HCEC 1CT (cell line): ENCODE measurements at places on chromosomes 5 and 9.

GRCh38 chr9:7509576-7510145, 289.9 kb downstream of the DMAC1 start:
- no peak for DNase-seq

DNA sequence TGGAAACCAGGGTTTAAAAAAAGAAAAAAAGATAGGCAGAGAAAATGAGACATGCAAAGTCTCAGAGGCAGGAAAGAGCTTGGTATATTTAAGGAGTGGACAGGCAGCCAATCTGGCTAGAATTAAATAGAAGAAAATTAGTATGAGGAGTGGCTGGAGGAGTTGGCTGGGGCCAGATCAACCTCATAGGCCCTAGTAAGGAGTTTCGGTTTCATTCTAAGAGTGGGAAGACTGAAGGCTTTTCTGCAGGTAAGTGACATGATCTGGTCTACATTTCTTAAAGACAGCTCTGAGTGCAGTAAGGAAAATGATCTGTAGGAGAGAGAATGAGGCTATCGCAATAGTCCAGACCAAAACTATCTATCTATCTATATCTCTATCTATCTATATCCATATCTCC, 27.5 kb downstream of the ADRB2 start:
- DNase-seq = no peak

DNA sequence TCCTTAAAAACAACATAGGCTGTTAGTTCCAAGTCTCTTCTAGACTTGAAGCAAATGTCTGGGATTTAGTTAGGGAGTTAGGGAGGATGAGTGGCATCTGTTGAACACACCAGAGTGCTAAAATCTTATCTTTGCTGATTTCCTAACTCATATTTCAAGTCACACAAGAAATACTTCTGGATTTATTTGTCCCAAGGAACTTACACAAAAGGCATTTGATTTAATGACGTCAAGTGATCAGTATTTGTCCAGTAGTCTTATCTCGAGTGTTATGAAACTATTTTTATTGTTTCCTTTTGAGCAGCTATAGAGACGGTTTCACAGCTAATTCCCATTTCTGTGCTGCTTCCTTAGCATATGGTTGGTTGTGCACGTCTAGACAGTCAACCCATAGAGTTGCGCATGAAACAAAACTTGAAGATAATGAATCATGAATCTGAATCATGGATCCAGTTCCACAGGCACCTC, 140.5 kb upstream of the TUT7 start:
- DNase-seq = peak; percentile 50

GRCh38 chr5:173294673-173295320, 33.4 kb downstream of the STC2 start:
- no peak for DNase-seq

- DNase-seq = peak; percentile 20
Observed at GRCh38 chr5:102312586-102313370, 16.7 kb upstream of the SLCO4C1 start.

DNA sequence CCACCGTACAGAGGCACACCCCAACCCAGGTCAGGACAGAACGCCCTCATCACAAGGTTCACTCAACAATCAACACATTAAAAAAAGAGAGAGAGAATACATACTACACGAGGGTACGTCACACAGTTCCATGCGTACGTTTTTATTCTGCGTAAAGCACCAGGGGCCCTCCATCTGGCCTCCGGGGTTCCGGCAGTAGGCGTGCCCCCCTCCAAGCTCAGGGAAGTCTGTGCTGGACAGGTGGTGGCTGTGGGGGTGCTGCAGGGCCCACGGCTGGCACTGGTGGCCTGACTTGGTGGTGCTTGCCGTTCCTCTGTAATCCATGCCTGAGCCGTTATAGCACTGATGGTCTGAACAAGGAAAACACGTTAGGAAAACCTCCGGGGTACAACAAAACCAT, 219.2 kb downstream of the ROR2 start:
- DNase-seq = no peak

GRCh38 chr5:133256276-133256675, 204.5 kb downstream of the HSPA4 start:
- DNase-seq = no peak

GRCh38 chr5:90657788-90658187, 99.2 kb downstream of the ADGRV1 start:
- no peak for DNase-seq

DNA sequence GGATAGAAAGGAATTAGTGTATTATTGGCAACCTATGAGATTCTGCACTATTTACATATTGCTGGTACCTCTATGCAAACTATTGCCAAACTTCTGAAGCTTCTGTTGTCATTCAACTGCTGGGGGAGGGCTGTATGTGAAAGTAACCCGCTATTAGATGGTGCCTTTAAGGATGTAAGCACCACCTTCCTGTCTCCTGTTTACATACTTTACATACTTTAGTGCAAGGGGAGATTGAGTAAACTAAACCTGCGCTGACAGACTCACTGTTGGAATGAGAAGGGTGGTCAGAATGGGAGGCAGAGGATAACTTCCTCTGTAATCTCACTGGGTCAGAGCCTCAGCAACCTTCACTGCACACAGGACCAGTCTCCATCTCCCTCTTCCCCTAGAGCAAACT, 123.8 kb downstream of the NR3C1 start:
- peak; percentile 32 for DNase-seq

- DNase-seq = no peak
Observed at GRCh38 chr9:127386249-127386648, 10.7 kb upstream of the SLC2A8 start.

DNA sequence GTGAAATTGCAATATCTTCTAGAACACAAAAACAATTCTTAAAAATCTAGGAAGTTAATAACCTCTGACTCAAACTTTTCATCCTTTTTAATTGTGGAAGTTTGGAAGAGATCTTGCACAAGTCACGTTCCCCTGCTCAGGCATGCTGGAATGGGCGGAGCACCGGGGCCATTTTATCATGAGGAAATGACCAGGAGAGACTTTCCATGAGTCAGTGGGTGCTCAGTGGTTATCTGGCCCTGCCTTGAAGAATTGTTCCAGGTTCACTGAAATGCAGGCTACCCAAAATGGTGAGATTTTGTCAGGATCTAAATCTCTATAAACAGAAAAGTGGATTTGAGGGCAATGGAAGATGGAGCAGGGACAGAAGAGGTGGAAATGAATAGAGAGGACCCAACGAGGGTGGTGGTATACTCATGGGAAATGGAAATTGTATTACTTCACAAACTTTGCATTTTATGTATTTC, 61.2 kb downstream of the FYB1 start:
- peak; percentile 49 for DNase-seq

DNA sequence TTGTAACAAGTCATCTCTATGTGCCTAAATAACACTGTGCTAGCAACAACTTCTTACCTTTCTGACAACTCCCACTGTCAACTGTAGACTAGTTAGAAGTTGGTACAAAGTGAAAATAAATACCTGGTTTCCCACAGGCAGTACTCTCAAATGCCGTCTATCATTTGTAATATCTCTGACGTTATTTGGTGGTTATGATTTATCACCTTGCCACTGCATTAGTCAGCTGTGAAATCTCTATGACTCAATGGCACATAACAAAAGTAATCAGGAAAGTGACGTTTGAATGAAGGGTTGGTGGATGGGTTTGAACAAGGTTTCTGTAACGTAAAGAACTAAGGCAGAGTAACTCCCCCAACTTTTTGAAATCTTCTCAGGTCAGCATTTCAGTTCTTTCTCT, 592.3 kb downstream of the MAT2B start:
- DNase-seq = peak; percentile 60

DNA sequence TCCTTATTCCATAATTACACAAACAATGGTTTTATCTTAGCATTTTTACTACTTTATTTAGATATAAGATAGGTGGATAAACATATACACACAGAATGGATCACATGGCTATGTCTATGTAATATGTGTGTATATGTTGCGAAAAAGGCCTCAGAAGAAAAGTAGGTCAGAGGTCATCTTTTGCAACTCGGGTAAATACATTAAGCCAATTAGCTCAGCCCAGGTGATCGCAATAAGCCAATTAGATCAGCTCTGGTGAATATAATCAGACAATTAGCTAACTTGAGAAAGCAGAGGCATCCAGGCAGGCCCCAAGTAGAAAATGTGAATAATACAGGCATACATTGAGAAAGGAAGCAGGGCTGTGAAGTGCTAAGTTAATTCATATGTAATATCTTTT, 24.3 kb downstream of the SLCO4C1 start:
- no peak for DNase-seq

DNA sequence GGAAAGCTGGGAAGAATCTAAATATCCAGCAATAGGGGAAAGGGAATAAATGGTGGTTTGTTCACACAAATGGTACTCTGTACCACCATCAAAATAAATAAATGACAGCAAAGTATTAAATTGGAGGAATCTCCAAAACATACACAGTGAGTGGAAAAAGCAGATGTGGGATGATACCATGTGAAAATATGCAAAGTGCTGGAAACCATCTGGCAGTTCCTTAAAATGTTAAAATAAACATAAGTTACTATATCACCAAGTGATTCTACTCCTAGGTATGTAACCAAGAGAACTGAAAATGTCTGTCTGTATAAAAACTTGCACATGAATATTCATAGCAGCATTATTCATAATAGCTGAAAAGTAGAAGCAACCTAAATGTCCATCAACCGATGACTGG, 41.9 kb upstream of the TEX48 start:
- DNase-seq = peak; percentile 85

DNA sequence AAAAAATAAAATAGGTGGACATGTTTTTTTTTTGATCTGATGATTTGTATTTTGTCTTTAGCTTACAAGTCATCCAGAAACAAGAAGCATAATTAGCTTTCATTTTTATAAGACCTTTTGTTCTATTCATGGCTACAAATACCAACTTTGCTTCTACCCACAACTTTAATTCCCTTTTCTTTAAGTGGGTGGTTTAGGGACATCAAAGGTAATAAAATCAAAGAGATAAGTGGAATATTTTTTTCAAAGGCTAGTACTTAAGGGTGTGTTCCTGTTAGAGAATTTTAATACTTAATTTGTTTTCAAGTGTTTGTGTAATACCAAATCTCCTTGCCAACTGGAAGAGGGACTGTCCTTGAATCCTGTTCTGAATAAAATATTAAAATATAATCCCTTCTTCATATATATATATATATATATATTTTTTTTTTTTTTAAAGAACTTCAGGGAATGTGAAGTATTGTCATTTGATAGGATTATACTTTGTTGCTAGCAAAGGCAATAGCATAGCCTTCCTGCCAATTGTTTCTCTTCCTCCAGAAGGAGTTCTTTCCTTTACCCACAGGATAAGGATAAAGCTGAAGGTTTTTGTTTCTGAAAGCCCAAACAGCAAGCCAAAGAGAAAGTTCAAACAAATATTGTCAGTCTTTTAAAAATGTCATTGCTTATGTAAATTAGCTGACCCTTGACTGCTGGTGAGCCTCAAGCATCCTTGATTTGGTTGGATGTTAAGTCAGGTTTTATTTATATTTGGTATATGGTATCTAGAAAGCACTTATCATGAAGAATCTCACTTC, 108.9 kb downstream of the PAM start:
- no peak for DNase-seq

DNA sequence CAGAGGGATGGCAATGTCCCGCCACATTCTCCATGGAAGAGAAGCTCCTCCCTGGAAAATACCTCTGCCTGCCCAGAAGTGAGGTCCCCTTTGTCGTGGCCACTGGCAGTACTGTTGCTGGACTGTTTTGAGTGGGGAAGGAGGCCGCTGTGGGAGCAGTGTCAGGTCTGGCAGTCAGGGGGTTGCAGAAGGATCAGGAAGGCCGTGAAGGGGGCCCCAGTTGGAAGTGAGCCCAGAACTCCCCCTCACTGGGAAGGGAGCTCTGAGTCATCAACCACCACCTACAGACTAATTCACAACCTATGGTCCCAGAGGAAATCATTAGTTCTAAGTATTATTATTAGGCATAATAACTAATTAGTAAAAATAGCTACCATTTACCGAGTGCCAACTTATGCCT, 200.4 kb downstream of the TTLL11 start:
- no peak for DNase-seq

- no peak for DNase-seq
Observed at GRCh38 chr9:121675381-121675780, 23.9 kb downstream of the DAB2IP start.

GRCh38 chr5:79173626-79174025, 62.0 kb downstream of the BHMT start:
- DNase-seq = no peak

DNA sequence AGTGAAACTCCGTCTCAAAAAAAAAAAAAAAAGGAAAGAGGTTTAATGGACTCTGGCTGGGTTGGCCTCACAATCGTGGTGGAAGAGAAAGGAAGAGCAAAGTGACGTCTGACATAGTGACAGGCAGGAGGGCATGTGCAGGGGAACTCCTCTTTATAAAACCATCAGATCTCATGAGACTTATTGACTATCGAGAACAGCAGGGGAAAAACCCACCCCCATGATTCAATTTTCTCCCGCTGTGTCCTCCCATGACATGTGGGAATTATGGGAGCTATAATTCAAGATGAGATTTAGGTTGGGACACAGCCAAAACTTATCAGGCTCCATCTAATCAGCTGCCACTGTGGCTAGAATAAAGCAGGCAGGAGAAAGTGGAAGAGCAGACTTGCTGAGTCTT, 610.4 kb upstream of the NUDT12 start:
- no peak for DNase-seq

GRCh38 chr5:144273232-144274027, 102.8 kb downstream of the KCTD16 start:
- DNase-seq = peak; percentile 9

DNA sequence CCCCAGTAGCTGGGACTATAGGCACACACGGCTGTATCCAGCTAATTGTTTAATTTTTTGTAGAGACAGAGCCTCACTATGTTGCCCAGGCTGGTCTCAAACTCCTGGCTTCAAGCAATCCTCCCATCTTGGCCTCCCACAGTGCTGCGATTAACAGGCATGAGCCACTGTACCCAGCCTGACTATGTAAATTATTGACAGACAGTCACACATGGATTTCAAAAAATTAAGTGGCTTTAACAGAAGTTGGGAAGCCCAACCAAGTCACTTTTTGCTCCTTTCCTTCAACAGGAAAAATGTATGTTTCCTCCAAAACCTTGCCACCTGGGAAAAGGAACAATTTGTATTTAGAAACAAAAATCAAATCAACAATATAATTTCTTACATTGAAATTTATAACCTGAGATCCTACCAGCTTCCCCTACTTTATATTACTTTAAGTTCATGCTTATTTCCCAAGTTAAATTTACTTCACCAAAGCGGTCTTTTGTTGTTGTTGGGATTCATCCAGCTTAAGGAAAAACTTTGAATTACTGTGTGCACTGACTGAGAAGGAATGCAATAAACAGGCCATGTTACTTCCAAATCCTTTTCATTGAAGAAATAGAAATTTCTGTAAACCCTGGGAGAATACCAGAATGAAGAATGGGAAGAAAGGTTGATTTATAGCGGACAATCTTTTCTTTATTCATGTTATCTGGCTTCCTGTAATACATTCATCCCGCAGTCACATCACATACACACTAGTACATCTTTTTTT, 8.6 kb downstream of the PCA3 start:
- DNase-seq = no peak

DNA sequence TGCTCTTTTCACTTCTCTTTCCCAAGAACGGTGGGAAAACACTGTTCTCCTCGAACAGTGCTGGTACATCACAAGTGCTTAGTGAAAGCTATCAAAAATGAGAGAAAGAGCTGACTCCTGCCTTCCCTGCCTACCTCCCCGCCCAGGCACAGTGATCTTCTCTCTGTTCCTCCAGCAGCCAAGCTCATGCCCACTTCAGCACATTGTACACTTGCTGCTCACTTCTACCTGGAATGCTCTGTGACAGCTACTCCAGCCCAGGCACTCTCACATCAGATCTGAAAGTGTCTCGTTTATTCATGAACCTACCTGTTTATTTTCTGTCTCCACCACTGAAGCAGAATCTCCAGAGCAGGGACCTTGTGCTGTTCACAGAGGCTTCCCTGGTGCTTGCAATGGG, 1.8 kb downstream of the SLC35D2 start:
- no peak for DNase-seq
